PC-3 (cell line): ENCODE measurements at places on chromosomes 2 and 18.
A peak's percentile ranks its signal among the peaks of the same experiment; 100 is the strongest.

DNA sequence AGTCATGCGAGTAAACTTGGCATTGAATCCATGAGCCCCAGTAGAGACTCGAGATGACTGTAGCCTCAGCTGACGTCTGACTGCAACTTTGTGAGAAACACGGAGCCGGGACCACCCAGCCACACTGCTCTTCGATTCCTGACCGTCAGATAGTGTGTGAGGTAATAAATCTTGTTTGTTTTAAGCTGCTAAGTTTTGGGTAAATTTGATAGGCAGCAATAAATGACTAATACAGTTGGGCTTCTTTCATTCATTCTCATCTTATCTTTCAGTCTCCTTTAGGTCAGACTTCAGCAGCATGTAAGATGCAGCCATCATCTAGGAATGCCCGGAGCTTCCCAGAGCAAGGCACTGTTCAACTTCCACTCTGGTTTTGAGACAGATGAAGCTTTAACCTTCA is 8.0 kb upstream of the KLHL29 start:
- peaks cover 18% of the 10 kb centered on the region for H3K4me1 ChIP-seq
- no peak overlapping the region for H3K27ac ChIP-seq
- H3K4me3 ChIP-seq: no peak overlapping the region
- no peaks in the 10 kb centered on the region for H3K27me3 ChIP-seq
- H3K36me3 ChIP-seq: no peaks in the 10 kb centered on the region
- no peak for DNase-seq

- DNase-seq: no peak
- H3K27ac ChIP-seq: no peak overlapping the region
- no peaks in the 10 kb centered on the region for H3K27me3 ChIP-seq
- peaks cover 30% of the 10 kb centered on the region for H3K36me3 ChIP-seq
These were observed 2.8 kb downstream of the STAT1 start for GRCh38 chr2:191010887-191011885.

GRCh38 chr2:79971807-79972206 is 332.7 kb downstream of the LRRTM1 start:
- H3K36me3 ChIP-seq: no peaks in the 10 kb centered on the region
- no peaks in the 10 kb centered on the region for H3K27me3 ChIP-seq
- DNase-seq: no peak
- H3K27ac ChIP-seq: no peak overlapping the region

DNA sequence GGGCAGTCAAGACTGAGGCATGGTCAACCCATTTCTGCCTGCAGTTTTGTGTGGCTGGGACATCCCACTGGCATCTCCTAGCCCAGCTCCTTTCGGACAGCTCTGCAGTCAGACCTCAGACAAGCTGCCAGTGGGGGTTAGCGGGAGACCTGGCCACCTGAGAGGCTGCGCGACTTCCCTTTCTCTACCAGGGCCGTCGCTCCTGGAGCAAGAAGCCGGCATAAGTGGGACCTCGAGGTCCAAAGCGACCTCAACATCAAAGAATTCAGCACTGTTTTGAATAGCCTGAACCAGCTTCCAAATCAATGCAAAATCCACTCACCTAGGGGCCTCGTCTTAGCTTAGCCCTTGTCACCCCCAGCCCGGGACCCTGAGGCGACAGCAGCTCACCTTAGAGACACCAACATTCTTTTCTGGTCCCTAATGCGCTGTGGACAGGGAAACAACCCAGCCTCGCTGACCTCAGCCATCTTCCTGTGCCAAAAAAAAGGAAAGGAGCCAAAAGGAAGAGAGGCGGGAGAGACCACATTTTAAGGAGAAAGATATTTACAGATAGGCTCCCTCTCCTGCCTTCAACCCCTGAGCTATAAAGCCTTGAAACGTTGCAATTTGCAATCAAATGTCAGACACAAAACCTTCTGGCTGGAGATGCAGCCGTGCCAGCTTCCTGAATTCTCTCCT is 81.2 kb downstream of the GFPT1 start:
- H3K27ac ChIP-seq: no peak overlapping the region
- no peak for DNase-seq
- peak overlapping the region; percentile 78 for H3K4me3 ChIP-seq
- no peaks in the 10 kb centered on the region for H3K27me3 ChIP-seq

DNA sequence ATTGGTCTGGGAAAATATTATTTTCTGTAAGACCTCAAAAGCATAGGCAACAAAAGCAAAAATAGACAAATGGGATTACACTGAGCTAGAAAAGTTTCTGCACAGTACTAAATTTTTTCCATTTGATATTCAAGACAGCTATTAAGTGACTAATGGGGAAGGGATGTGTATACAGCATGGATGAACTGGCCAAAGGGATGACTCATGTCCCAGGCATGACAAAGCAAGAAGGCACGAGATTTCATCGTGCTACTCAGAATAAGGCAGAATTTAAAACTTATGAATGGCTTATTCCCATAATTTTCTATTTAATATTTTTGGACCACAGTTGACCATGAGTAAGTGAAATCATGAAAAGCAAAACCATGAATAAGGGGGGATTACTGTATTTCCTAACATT is 1250.1 kb upstream of the GYPC start:
- H3K27me3 ChIP-seq: no peaks in the 10 kb centered on the region
- H3K4me1 ChIP-seq: peaks cover 4% of the 10 kb centered on the region
- peak; percentile 81 for DNase-seq
- no peaks in the 10 kb centered on the region for H3K36me3 ChIP-seq
- H3K27ac ChIP-seq: no peak overlapping the region

DNA sequence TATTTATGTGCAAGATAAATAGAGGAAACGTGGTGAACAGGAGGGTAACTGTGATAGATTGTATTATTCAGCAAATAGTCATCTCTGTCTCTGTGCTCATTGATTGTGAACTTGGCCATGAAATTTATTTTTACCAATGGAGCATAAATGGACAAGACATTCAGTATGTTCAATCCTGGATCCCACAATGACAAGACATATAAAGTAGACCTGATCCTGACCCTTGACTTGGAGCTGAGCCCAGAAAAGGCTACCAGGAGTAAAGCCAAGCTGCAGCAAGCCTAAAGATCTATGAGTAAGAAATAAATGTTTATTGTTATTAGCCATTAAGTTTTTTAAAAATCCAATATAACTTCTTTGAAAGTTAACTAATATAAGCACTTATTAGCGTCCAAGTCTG is 531.2 kb downstream of the PIK3C3 start:
- DNase-seq: no peak
- no peak overlapping the region for H3K4me3 ChIP-seq
- H3K4me1 ChIP-seq: no peaks in the 10 kb centered on the region
- H3K27me3 ChIP-seq: no peaks in the 10 kb centered on the region
- H3K36me3 ChIP-seq: no peaks in the 10 kb centered on the region

- H3K27ac ChIP-seq: no peak overlapping the region
- peaks cover 14% of the 10 kb centered on the region for H3K4me1 ChIP-seq
- no peaks in the 10 kb centered on the region for H3K27me3 ChIP-seq
- no peaks in the 10 kb centered on the region for H3K36me3 ChIP-seq
These were observed 50.3 kb upstream of the ST3GAL5 start for GRCh38 chr2:85939131-85939530.

DNA sequence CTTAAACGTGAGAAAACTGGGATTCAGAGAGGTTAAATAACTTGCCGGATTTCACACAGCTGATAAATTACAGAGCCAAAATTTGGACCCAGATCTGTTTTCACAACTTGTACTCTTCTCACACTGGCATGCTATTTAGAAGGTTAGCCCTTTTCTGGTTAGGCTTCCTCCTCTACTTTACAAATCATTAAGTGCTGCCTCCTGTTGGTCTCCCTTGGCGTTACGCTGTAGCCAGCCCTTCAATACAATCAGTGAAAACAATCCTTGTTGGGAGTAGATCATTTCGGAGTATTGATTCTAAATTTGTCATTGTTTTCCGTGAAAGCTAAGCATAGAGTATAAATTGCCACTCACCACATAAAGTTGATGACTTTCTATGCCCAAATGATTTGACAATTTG is 153.5 kb downstream of the ARHGAP15 start:
- no peaks in the 10 kb centered on the region for H3K4me1 ChIP-seq
- H3K27ac ChIP-seq: no peak overlapping the region
- peak; percentile 5 for DNase-seq
- H3K4me3 ChIP-seq: no peak overlapping the region
